ENCODE measurements at places on chromosomes 7 and 10. TPM values are rescaled to one million over a fixed set of nuclear protein-coding genes. Genes with fewer than 3 reads are reported as not detected.

- no peak for DNase-seq
Observed at GRCh38 chr7:158495786-158496185, 91.8 kb downstream of the PTPRN2 start.

- no peak for DNase-seq
Observed at GRCh38 chr7:74183653-74184450, 9.7 kb downstream of the EIF4H start.

GRCh38 chr7:116298055-116298454, 87.7 kb downstream of the TES start:
- no peak for DNase-seq

DNA sequence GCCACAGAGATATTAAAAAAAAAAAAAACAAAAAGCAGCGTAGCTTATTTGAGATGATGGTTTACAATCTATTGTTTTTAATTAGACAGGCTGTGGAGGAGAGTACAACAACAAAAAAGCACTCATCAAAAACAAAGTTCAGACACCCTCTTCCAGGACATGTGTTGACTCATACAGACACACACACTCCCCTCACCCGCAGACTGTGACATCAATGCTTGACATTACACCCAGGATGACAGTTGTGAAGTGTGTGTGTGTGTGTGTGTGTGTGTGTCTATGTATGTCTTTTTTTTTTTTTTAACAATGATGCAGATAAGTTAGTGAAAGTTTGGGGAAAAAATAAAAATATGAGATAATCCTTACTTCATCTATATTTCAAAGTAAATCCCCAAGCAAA, 303.6 kb downstream of the GPAM start:
- DNase-seq = no peak

Gene MSMB
- not detected for total RNA-seq

- no peak for DNase-seq
Observed at GRCh38 chr7:139701908-139702307, 75.9 kb downstream of the HIPK2 start.

- no peak for DNase-seq
Observed at GRCh38 chr7:38831259-38831996, 77.6 kb downstream of the VPS41 start.

DNA sequence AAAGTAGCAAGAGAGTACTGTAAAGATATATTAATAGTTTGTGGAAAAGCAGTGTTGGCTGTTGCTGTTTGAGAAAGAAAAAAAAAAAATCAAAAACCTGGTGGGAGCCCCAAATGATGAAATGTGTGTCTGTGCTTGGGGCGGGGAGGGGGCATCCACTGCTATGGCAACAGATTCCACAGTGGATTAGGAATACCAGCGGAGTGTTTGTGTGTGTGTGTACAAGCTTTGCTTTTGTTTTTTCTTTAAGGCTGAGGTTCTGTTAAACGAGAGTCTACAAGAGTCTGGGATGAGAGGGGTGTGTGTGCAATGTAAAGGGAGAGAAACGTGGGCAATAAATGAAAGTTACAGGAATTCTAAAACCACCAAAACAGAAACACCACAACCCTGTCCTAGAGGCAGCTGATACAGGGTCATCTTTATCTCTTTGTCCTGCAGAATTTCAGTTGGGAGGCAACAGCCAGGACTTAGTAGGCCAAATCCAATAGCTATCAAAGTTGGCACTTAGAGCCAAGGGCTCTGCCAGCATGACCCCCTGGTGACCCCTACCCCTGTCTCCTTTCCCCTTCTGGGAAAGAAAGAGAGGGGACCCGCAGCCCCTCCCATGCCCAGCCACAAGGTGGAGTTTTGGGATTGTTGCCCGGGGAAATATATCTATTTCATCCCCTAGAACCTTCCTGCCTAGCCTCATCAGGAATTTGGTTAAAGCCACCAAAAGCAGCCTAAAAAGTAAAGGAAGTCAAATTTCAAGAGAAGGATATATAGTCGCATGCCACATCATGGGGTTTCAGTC, 85.4 kb downstream of the OSBPL3 start:
- DNase-seq = no peak

DNA sequence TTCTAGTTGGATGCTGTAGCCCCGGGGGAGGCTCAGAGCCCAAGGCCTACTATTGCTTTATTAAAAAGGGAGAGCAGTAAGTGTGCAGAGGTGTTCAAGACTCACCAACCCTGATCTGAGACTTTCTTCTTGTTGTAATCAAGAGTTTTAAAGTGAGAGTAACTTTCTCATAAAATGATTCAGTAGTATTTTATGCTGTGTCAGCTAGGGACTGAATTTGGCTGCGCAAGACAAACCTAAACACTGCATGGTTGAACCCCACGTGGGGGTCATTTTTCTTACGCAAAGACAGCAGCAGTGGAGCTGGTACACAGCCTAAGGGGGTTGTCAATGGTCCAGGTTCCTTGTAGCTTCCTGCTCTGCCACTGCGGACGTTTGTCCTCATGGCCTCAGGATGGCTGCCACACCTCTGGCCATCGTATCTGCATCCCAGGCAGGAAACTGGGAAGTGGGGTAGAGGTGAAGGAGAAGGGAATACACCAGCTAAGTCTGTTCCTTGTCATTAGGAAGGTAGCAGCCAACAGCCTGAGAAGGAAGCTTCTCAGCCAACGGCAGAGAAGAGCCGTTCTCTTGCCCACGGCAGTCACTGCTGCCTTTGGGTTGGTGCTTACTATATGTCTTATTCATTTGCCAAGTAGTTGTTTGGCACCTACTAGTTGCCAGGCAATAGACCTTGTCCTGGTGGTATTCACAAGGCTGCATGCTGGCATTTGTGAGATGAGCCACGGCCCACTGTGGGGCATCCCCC, 44.7 kb downstream of the ELFN1 start:
- no peak for DNase-seq

Gene MIOS
- total RNA-seq = 21.2 TPM

Gene CHRM2
- not detected for total RNA-seq

DNA sequence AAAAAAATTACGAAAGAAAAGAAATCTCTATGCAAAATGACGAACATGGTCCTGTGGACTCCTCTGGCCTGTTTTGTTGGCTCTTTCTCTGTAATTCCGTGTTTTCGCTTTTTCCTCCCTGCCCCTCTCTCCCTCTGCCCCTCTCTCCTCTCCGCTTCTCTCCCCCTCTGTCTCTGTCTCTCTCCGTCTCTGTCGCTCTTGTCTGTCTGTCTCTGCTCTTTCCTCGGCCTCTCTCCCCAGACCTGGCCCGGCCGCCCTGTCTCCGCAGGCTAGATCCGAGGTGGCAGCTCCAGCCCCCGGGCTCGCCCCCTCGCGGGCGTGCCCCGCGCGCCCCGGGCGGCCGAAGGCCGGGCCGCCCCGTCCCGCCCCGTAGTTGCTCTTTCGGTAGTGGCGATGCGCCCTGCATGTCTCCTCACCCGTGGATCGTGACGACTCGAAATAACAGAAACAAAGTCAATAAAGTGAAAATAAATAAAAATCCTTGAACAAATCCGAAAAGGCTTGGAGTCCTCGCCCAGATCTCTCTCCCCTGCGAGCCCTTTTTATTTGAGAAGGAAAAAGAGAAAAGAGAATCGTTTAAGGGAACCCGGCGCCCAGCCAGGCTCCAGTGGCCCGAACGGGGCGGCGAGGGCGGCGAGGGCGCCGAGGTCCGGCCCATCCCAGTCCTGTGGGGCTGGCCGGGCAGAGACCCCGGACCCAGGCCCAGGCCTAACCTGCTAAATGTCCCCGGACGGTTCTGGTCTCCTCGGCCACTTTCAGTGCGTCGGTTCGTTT, 83.5 kb upstream of the SLF2 start:
- no peak for DNase-seq

Gene PITX3
- not detected for total RNA-seq

Gene SHOC2
- 70.1 TPM for total RNA-seq

DNA sequence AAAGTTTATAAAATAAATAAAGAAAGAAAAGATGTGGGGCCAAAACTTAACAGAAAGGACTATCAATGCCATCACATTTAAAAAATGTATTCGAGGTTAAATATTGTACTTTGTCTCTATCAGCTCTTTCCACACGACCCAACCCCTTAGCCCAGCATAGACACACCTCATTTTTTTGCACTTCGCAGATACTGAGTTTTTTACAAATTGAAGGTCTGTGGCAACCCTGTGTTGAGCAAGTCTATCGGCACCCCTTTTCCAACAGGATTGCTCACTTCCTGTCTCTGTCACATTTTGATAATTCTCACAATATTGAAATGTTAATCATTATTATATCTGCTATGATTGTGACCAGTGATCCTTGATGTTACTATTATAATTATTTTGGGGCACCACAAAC, 151.6 kb upstream of the TBX20 start:
- DNase-seq = no peak

Gene AOAH
- total RNA-seq = 6.1 TPM

GRCh38 chr7:106423821-106424475, 139.2 kb upstream of the NAMPT start:
- DNase-seq = no peak

GRCh38 chr7:38880454-38880853, 28.5 kb downstream of the VPS41 start:
- DNase-seq = no peak

- DNase-seq = no peak
Observed at GRCh38 chr7:22588351-22588750, 88.4 kb upstream of the STEAP1B start.

Gene SRRM3
- total RNA-seq = 5.3 TPM

Gene ABCB4
- 1.9 TPM for total RNA-seq

GRCh38 chr7:50651271-50651989, 86.2 kb upstream of the DDC start:
- DNase-seq = no peak

Gene ARL5B
- 12.9 TPM for total RNA-seq

- DNase-seq = no peak
Observed at GRCh38 chr7:2070151-2070763, 162.5 kb downstream of the MAD1L1 start.

GRCh38 chr7:15801041-15801440, 114.6 kb upstream of the MEOX2 start:
- no peak for DNase-seq

DNA sequence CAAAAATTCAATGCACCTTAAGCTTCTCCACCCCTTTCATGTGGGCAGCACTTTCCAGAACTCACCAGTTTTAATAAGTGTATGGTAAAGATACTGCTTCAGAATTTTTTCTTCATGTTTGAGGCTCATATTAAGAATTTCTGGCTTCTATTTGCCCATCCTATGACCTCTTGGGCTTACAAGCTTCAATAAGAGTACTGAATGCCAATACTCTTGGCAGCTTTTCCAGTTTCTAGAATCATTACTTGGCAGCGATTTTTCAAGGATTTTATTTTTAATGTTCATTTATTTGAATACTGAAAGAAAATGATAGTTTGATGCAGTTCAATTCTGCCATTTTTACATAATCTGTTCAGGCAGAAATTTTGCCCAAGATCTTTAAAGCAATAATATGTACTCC, 242.1 kb upstream of the KCND2 start:
- DNase-seq = no peak

DNA sequence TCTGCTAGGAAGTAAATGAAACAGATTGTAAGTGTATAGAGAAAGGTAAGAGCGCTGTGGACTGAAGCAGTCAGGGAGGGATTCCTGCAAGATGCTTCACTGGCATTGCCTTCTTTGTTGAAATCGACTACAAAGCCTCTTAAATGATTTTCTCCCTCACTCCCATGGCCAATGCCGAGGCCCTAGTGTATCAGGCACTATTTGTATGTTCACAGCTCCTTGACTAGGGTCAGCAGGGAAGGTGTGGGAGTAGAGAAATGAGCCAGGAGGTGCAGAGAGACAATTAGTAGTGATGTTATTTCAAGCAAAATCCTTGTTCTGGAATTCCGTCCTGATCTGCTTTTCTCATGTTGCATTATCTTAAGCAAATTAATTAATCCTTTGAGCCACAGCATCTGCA, 22.9 kb upstream of the DUSP5 start:
- no peak for DNase-seq

DNA sequence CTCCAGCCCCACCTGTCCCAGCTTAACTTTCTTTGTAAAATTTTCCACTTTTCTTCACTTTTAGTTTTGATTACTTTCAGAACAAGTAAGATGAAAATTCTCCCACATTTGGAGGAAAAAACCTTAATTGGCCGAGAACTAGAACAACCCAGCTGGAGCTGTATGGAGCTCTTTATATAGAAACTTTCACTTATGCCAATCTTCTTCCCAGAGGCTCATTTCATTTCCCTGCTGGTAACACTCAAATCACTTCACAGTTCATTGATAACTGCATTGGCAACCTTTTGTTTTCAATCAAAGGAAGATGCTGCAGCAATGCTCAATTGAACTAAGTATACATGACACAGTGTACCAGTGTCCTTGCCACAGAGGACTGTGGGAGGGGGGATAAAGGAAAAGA, 176.2 kb upstream of the NOBOX start:
- no peak for DNase-seq

Gene CRYGN
- 0.42 TPM for total RNA-seq

- DNase-seq = no peak
Observed at GRCh38 chr10:8640878-8641277, 586.4 kb downstream of the GATA3 start.

Gene CCDC136
- 13.3 TPM for total RNA-seq

GRCh38 chr7:149171892-149172533, 23.3 kb upstream of the ZNF282 start:
- no peak for DNase-seq

DNA sequence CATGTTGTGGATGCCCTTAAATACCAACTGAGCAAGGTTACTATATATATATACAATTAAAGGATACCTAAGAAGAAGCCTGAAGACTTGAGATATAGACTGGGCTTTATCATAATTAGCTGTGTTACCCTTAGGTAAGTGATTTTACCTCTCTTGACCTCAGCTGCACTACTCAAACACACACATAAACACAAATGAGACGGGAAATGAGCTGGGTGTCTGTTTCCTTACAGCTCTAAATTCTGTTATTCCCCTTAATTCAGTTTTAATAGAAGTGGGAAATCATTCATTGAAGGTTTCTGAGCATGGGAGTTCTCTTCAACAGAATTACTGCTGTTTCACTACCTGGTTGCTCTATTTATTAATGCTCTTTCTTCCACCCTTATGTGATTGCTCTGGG, 60.7 kb downstream of the GBF1 start:
- DNase-seq = no peak

GRCh38 chr10:99341248-99341647, 12.1 kb downstream of the CNNM1 start:
- DNase-seq = no peak

DNA sequence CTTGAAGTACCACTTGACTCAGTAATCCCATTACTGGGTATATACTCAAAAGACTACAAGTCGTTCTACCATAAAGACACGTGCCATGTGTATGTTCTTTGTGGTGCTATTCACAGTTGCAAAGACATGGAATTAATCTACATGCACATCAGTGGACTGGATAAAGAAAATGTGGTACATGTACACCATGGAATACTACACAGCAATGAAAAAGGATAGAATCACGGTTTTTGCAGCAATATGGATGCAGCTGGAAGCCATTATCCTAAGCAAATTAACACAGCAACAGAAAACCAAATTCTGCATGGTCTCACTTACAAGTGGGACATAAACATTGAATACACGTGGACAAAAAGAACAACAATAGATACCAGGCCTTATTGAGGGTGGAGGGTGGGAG, 583.4 kb upstream of the CELF2 start:
- DNase-seq = no peak

Gene LOXL4
- total RNA-seq = 7.6 TPM
